Stimulated activated CD8-positive, alpha-beta memory T cell treated with anti-CD3 and anti-CD28 coated beads, Interleukin-7, amount 100 ng/mL, for 4 hours (primary cell): ENCODE measurements at places on chromosomes 16 and 17.

DNA sequence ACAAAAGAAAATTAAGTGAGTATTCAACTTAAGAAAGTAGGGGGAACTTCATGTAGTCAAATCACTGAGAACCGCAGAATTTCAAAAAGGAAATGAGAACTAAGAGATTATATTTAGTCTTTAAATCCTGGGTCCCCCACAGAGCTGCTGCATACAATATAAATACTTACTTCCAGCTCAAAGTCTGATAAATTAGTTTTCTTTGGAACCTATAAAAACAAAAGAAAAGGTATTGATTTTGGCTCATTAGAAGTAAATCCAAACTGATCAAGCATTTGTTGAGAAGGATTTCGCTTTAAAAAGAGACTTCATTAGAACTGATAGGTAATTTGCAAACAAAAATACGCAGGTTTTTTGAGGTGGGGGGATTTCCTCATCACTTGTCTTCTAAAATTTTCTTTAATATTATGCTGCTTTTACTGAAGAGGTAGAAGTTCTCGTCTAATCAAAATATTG is 21.9 kb downstream of the PARN start:
- no peak for DNase-seq

GRCh38 chr17:59490216-59490615 is 75.2 kb upstream of the DHX40 start:
- DNase-seq = no peak

- no peak for DNase-seq
Measured at GRCh38 chr17:39281806-39282205, 56.1 kb upstream of the STAC2 start.

- no peak for DNase-seq
Measured at GRCh38 chr17:1539811-1540210, 22.8 kb downstream of the PITPNA start.

GRCh38 chr16:81405702-81406113 is 38.9 kb upstream of the CMIP start:
- no peak for DNase-seq
